Stimulated activated CD8-positive, alpha-beta memory T cell treated with anti-CD3 and anti-CD28 coated beads, Interleukin-4, amount 100 ng/mL, for 1 hour (primary cell): ENCODE measurements at places on chromosomes 3 and 15.

- DNase-seq = no peak
These were observed 43.3 kb downstream of the RORA start for GRCh38 chr15:61185759-61186158.

DNA sequence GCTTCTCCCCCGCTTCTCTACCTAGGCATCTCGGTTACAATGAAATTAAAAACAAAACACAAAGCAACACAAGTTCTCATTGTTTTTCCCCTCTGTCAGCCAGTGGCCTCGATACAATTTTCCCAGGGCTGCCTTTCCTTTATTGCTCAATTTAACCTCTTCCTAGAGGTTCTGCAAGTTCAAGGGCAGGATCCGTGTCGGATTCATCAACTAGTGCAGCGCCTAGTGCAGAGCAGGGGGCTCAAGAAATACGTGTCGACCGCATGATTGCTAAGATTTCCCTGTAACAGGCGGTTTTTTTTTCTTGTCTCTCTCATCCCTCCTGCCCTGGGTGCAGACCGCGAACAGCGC lies 1.4 kb upstream of the BHLHE40 start:
- DNase-seq = no peak

- no peak for DNase-seq
These were observed 63.0 kb downstream of the LINGO1 start for GRCh38 chr15:77569729-77570125.

GRCh38 chr3:147007736-147008245 lies 398.6 kb downstream of the ZIC4 start:
- no peak for DNase-seq

- no peak for DNase-seq
These were observed 368.4 kb upstream of the IL12A start for GRCh38 chr3:159620281-159620680.

DNA sequence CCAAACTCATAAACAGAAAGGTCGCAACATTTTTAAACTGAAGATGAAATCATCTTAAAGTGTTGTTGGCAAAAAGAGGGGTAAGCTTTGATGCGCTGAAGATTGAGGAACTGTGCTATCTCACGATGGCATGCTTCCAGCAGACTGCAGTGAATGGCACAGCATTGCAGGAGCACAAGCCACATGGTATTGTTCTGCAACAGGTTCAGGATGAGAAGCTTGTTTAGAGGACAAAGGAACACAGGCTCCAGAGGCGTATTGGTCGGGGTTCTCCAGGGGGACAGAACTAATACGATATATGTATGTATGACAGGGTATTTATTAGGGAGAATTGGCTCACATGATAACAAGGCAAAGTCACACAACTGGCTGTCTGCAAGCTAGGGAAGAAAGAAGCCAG lies 13.8 kb upstream of the PLD1 start:
- no peak for DNase-seq

DNA sequence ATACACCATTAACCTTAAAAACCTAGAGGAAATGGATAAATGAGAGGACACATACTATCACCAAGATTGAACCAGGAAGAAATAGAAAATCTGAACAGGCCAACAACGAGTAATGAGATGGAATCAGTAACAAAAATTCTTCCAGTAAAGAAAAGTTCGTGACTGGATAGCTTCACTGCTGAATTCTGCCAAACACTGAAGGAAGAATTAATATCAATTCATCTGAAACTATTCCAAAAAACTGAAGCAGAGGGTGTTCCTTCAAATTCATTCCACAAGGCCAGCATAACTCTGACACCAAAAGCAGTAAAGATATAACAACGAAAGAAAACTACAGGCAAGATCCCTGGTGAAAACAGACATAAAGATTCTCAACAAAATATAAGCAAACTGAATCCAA lies 195.8 kb upstream of the GPR149 start:
- DNase-seq = no peak

DNA sequence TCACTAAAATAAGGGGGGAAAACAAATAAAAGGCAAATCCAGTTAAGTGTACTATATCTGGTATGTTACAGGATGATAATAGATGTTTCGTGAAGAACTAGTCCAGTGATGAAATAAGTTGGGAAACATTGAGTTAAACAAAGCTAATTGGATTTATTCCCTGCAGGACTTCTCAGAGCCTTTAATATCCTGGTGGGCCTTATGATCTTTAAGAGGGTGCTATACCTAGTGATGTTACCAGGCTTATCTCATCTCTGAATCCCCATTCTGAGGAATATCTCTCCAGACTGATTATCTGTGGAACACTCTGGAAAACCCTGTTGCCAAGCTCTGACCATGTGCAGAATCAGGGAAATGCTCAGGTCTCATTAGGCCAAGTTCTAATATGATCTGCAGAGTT lies 54.8 kb upstream of the POMGNT2 start:
- DNase-seq = no peak

- DNase-seq = no peak
These were observed 220.2 kb downstream of the SHQ1 start for GRCh38 chr3:72628065-72628464.

- no peak for DNase-seq
These were observed 944.4 kb downstream of the VGLL3 start for GRCh38 chr3:86046436-86047136.

- no peak for DNase-seq
These were observed 80.2 kb downstream of the SEC22A start for GRCh38 chr3:123281929-123282328.

GRCh38 chr3:179961703-179962078 lies 75.0 kb downstream of the PEX5L start:
- no peak for DNase-seq

DNA sequence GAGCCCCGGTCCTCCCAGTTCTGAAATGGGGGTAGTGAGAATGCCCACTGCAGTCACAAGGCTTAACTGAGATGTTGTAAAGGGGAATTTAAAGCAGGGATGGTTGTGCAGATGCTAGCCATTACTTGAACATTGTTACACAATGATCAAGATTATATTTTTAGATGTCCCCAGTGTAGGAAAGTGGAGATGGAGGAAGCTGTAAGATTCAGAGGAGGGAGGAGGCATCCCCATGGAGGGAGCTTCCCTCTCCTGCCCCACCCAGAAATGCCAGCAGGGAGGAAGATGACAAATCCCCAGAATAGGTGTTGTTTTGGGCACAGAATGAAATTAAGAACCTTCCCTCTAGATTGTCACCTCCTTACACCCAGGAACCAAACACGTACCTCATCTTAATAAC lies 46.1 kb downstream of the EFCAB12 start:
- no peak for DNase-seq

- DNase-seq = no peak
These were observed 110.2 kb upstream of the UMPS start for GRCh38 chr3:124619887-124620599.

- DNase-seq = no peak
These were observed 591.4 kb upstream of the NR2F2 start for GRCh38 chr15:95739131-95739530.

GRCh38 chr3:191262650-191263049 lies 63.6 kb downstream of the OSTN start:
- DNase-seq = no peak

DNA sequence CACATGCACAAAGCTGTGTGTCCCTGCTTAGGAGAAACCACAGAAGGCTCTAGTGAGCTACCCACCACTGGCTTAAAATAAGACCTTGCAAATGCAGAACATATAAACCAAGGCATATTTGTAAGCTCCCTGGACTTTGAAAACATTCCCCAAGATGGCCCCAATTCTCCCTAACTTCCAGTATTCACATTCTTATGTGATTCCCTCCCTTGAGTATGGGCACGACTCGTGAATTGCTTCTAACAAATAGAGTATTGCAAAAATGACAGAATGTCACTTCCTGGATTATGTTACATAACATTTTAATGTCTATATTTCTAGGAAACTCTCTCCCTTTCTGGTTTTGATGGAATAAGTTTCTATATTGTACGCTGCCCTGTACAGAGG lies 131.8 kb upstream of the MCTP2 start:
- no peak for DNase-seq
